Activated T-cell treated with anti-CD3 and anti-CD28 coated beads for 48 hours (primary cell): ENCODE measurements at places on chromosomes 6 and 20.

DNA sequence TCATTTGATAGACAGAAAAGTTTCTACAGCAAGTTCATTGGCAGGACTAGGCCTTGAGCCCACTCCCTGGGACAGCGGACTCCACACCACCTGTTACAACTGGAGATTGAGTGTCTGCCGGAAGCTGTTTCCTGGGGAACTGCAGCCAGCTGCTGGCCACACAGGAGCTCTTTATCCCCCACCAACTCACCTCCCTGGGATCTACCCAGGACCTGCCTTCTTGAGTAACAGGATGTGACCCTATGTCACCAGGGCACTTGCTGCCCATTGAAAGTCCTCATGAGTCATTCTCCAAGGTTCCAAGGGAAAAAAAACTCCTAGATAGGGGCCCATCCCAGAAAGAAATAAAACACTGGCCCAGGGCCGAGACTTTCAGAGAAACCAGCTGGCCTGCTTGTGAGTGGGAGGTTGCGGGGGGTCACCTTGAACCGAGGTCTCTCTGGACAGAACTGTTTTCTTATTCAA is 37.4 kb upstream of the SLC9A8 start:
- no peak for DNase-seq

GRCh38 chr6:52546678-52547077 is 30.2 kb downstream of the TRAM2 start:
- DNase-seq = no peak

GRCh38 chr20:23399568-23400241 is 21.6 kb downstream of the NAPB start:
- DNase-seq = no peak

GRCh38 chr6:97626671-97627441 is 343.8 kb upstream of the MMS22L start:
- no peak for DNase-seq

GRCh38 chr6:11066505-11067347 is 22.6 kb upstream of the ELOVL2 start:
- no peak for DNase-seq

- no peak for DNase-seq
These were observed 96.9 kb downstream of the NOL4L start for GRCh38 chr20:32488066-32488838.

GRCh38 chr20:24836041-24836533 is 113.0 kb upstream of the CST7 start:
- DNase-seq = no peak

- no peak for DNase-seq
These were observed 5.5 kb downstream of the MANBAL start for GRCh38 chr20:37295001-37295400.

DNA sequence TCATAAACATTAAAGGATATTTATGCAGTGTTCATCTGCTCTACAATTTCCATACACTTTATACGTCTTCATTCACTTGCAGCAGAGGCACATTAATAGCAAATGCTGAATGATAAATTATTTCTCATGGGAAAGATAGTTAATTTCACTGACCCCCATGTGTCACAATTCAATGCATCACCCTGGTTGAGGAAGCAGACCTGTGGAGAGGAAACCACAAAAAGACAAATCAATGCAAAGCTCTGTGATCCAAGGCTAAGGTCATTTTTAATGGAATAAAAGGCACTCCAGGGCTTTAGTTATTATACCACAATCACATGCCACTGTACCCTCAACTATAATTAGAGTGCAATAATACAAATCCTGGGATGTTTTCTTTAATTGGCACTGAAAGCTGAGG is 40.3 kb upstream of the TENT5A start:
- no peak for DNase-seq

GRCh38 chr6:142944124-142945048 is 590 bp downstream of the HIVEP2 start:
- DNase-seq = peak; percentile 86

GRCh38 chr6:103983011-103983410 is 876.7 kb downstream of the HACE1 start:
- no peak for DNase-seq

DNA sequence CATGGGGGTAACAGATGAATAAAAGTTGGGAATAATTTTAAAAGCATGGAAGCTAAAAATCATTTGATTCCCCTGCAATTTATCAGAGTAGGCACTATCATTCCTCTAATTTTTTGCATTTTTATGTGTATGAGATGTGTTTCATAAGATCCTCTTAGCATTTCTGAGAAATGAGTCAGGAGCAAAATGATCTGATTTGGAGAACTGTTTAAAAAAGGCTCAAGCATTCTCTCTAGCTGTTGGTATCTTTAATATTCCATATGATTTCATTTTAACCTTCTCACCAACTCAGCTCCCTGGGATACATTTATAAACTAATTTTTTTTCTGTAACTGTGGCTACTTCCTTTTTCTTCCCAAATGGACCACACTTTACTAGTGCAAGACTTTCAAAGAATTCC is 60.9 kb downstream of the MCHR2 start:
- no peak for DNase-seq
